ENCODE measurements at places on chromosomes 7 and 10.
A peak's percentile ranks its signal among the peaks of the same experiment; 100 is the strongest.

- DNase-seq = peak; percentile 37
Observed at GRCh38 chr7:155457544-155458110, 302 bp upstream of the EN2 start.

DNA sequence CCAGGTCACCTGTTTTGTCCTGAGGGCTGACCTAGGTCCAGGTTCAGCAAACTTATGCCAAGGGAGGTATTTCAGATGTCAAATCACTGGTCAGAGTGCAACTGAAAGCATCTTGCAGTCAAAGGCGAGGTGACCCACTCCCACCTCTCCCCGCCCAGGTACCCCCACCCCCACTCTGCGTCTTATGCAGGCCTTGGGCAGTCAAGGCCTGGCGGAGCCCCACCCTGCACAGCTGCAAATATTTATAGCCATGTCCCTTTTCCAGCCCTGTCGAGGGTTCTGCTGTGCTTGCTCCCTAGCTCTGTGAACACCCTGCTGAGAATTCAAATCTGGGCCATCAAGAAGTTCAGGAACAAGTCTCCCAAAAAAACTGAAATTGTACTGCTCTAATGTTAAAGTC lies 40.6 kb upstream of the BMPR1A start:
- DNase-seq = no peak

- no peak for DNase-seq
Observed at GRCh38 chr10:43684292-43684559, 35.5 kb upstream of the ZNF32 start.

GRCh38 chr7:134662166-134662870 lies 15.7 kb downstream of the BPGM start:
- DNase-seq = no peak

DNA sequence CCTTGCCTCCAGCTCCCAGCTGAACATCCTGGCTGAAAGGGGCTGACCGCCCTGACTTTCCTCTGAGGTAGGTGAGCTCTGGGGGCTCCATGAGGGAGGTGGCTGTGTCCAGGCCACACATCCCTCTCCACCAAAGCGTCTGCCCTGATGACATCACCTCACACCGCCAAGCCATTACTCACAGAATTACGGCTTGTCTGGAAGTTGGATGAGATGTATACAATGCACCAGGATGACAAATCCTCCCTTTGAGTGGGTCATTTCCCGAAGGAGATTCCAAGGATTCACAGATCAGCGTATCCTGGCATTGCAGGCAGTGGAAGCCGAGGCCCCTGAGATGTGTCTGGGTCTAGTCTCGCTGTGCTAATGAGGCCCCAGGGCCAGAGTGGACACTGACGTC lies 15.1 kb upstream of the RET start:
- DNase-seq = no peak

DNA sequence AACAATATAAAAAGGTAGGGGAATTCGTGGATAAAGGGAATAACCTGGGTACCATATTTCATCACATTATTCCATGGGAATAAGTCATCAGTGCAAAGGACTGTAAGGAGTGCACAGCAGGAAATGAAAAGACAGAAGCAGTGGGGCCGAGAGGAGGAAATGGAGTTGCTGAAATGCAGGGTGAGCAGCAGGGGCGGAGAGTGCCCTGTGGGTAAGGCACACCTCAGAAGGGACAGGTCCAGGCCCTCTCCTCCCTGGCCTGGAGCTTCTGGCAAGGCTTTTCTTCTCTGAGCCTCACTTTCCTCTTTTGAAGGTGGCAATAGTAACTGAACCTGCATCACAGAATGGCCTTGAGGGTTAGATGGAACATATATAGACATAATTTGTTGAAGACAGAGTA lies 26.2 kb downstream of the IKZF1 start:
- no peak for DNase-seq

- no peak for DNase-seq
Observed at GRCh38 chr10:34104829-34105572, 710.1 kb downstream of the PARD3 start.

DNA sequence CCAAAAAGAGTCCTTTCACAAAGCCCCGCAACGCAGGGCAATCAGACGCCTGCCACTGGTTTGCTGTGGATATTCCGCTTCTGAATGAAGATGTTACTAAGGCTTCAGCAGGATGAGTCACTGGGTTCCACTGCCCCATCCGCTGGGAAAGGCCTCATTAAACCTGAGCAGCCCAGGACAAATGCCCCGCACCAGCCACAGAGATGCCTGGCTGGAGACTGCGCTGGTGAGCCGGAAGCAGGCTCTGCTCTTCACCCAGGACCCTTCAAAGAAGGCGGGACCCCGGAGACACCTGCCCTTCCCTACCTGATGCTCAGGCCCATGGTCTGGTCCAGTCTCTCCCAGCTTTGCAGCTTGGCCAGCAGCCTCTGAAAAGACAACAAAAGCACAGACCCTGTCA lies 19.8 kb downstream of the MAD1L1 start:
- no peak for DNase-seq

DNA sequence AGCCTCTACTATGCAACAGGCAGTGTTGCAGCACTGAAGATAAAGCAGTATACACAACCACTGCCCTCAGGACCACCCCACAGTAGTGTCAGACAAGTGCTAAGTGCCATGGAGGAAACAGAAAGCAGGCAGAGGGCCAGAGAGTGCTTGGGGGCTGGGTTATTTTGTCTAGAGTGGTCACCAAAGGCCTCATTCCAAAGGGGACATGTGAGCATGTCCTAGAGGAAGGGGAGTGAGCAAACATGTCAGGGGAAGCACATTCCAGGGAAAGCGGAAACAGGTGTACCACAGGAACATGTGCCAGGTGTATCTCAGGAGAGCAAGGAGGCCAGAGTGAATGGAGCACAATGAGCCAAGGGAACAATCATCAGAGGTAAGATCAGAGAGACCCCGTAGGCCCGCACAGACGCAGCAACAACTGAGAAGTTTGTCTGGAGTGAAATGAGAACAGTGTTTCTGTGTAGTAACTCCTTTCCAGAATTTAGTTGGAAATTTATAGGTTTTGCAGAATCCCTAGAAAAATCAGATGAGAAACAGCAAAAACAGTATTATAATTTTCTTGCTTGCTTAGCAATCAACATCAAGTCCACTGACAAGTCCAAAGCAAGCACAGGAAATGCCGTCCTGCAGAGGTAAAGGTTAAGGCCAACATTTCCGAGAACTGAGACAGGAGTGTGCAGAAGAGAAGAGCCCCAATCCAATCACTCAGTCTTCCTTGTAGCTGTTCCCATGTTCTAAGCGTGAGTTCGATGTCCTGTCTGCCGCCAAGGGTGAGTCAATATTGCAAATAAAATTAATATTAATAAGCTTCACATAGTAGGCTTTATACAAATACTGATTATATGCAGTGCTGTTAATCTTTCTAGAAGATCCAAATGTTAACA lies 67.3 kb downstream of the SGMS1 start:
- DNase-seq = no peak

GRCh38 chr7:130473289-130473688 lies 18.6 kb upstream of the MEST start:
- DNase-seq = no peak

DNA sequence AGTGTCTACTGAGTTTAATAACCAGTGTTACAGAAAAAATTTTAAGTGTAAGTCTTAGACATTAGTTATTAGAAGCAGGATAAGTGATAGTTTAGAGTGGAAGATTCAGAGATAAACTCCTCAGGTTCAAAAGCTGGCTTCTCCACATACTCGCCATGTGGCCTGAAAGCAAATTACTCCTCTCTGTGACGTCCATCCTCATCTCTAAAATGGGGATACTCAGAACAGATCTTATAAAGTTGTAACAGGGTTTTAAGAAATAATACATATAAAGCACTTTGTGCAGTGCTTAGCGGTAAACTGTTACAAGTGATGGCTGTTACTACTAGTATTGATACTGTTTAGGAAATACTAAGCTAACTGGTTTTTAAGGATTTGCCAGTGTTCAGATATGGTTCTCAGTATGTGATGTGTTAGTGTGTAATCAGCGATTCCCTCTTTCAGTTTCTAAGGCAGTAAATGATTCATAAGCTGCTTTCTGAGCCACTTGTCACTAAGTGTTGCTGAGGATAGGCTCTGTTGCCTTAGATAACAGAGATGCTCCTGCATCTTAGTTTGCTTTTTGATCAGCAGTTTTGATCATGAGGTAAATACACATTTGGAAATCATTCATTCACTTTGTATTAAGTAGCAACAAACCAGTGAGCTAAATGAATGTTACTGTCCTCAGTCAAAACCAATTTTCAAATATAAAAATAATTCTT lies 58.7 kb downstream of the CYP51A1 start:
- DNase-seq = no peak

- no peak for DNase-seq
Observed at GRCh38 chr7:40923626-40924025, 779.3 kb downstream of the INHBA start.

DNA sequence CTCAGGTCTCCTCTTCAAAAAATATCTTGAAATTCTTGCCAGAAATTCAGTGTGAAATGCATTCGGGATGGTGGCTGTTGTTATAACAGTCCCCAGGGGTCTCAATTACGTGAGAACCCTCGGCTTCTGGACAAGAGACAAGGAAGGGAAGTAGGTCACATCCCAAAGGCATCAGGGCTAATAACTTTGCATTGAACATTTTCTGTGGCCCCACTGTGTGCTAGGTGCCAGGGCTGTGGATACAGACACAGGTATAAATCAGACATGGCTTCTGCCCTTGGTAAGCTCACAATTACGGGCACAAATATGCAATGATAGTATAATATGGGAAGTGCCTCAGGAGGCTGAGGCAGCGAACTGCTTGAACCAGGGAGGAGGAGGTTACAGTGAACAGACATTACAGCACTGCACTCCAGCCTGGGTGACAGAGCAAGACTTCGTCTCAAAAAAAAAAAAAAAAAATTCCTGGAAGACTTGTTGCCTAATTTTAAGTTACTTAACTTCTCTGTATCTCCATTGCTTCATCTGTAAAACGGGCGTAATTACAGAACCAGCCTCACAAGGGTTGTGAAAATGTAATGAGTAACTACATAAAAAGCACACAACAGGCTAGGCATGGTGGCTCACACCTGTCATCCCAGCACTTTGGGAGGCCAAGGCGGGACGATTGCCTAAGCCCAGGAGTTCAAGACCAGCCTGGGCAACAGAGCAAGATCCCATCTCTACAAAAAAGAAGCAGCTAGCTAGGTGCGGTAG lies 2.5 kb upstream of the RHBDD2 start:
- DNase-seq = no peak

DNA sequence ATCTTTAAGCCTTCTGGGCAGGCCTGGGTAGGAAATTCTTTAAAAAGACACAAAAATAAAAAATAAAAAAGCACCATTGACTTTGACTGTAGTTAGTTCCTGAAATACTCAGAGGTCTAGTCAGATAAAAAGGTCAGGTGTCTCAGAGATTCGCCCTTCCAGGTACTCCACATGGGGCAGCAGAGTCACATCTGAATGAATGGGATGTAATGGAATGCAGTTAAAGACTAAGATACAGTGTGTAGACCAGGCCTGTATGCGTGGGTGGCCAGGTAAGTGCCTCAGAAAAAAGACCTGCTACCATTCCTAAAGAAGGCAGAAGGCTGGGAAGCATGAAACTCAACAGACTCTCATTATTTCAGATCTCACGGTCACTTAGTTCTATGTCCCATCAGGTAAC lies 68.6 kb upstream of the SEM1 start:
- no peak for DNase-seq

DNA sequence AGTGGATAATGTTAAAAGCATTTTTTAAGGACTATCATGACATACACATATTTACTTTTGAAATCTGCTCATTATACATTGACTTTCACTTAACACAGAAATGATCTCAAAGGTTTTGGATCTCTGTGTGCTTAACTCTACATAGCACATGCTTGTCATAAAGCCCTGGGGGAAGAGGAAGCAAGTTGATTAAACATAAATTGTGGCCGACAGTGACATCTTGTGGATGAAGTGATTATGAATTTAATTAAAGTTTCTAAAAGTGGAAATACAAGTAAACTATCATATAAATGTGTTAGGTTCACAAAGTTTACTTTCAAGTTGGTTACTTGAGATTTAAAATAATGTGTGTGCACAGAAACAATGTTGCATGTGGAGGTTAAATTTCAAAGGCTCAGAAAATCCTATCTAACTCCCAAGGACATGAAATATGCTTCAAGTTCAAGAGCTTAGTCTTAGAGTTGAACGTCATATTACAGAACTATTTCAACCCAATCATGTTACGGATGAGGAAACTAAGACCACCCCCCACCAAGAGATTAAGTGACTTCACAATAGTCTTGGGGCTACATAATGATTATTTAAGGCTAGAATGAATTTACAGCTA lies 1247.8 kb downstream of the GATA3 start:
- DNase-seq = no peak

GRCh38 chr10:72906446-72906845 lies 12.9 kb downstream of the OIT3 start:
- DNase-seq = no peak

GRCh38 chr7:142629588-142630260 lies 119.5 kb upstream of the PRSS1 start:
- DNase-seq = no peak

GRCh38 chr7:123770378-123770777 lies 21.6 kb upstream of the WASL start:
- no peak for DNase-seq

- no peak for DNase-seq
Observed at GRCh38 chr10:22992075-22992474, 64.2 kb downstream of the ARMC3 start.

DNA sequence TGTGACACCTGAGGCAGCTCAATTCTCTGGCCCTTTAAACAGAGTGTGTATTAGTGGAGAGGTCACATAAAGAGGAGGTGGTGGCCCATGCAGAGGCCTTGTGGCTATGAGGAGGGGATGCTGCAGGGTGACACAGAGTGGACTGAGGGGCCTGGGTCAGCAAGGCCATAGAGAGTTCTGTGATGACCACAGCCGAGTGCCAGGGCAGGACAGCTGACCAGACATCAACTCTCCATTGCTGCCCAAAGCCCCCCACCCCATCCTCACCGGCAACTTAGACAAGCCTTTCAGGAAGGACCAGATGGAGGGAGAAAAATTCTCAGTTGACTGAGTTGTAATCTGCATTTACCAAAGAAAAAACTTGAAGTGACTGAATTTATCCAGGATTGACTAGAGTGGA lies 378.1 kb downstream of the RPS24 start:
- no peak for DNase-seq

DNA sequence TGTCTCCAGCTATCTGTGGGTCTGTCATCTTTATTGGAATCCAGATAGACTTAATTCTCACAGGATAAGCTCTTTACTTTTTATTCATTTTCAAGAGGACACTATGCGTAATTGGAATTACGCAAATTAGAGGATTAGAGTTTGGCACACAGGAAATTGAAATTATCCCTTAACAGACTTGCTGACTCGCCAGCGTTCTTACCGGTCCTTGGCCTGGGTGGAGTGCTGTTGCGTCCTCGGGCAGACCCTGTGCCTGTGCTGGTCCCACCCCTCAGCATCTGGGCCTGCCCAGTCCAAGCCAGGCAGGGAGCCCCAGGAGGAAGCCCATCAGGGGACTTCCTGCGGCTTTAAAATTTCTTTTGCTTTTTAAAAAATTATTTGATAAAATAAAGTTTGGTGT lies 101.8 kb downstream of the MKI67 start:
- no peak for DNase-seq

Measured in nephron progenitor cell (in vitro differentiated cells).